ENCODE measurements at places on chromosomes 13 and 19. TPM values are rescaled to one million over a fixed set of nuclear protein-coding genes. Genes with fewer than 3 reads are reported as not detected.

The NANOS3 gene
- not detected for total RNA-seq

The HSD11B1L gene
- 3.7 TPM for total RNA-seq

The CCDC70 gene
- not detected for total RNA-seq

The COX6B1 gene
- total RNA-seq: 159 TPM

The KLK1 gene
- total RNA-seq: 607 TPM

The CCNE1 gene
- 0.92 TPM for total RNA-seq

The AP1M2 gene
- total RNA-seq: 47.6 TPM

DNA sequence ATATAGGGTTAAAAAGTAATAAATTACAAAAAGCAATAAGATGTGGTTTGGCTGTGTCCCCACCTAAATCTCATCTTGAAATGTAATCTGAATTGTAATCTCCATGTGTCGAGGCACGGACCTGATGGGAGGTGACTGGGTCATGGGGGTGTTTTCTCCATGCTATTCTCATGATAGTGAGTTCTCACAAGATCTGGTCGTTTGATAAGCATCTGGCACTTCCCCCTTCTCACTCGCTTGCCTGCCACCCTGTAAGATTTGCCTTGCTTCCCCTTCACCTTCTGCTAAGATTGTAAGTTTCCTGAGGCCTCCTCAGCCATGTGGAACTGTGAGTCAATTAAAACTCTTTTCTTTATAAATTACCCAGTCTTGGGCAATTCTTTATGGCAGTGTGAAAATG lies 577.4 kb downstream of the TBC1D4 start:
- H3K4me1 ChIP-seq: no peaks in the 10 kb centered on the region
- DNase-seq: no peak
- no peaks in the 10 kb centered on the region for H3K36me3 ChIP-seq
- H3K27me3 ChIP-seq: no peaks in the 10 kb centered on the region
- no peak overlapping the region for H3K4me3 ChIP-seq
- no peak overlapping the region for H3K27ac ChIP-seq

DNA sequence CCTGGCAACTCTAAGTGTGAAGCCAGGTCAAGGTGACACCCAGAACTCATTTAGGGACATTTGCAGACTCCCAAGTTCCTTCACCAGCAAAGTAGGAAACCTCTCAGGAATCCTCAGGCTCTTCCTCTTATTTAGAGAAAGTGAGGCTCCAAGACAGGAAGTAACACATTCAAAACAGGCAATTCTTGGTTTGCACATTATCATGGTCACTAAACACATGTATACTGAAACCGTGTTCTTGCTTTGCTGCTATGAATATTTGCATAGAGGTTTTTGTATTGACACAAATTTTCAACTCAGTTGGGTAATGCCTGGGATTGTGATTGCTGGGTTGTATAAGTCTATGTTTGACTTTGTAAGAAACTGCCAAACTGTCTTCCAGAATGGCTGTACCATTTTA lies 13.2 kb upstream of the URI1 start:
- no peak overlapping the region for H3K27ac ChIP-seq
- no peak overlapping the region for H3K4me3 ChIP-seq
- no peaks in the 10 kb centered on the region for H3K36me3 ChIP-seq
- H3K27me3 ChIP-seq: no peaks in the 10 kb centered on the region

GRCh38 chr19:54928299-54928698 lies 19.0 kb downstream of the NLRP7 start:
- H3K36me3 ChIP-seq: no peaks in the 10 kb centered on the region
- no peaks in the 10 kb centered on the region for H3K4me1 ChIP-seq
- no peak overlapping the region for H3K4me3 ChIP-seq
- H3K27ac ChIP-seq: no peak overlapping the region
- DNase-seq: no peak
- H3K27me3 ChIP-seq: no peaks in the 10 kb centered on the region

- DNase-seq: no peak
- no peaks in the 10 kb centered on the region for H3K27me3 ChIP-seq
- no peak overlapping the region for H3K27ac ChIP-seq
- H3K4me3 ChIP-seq: no peak overlapping the region
- H3K4me1 ChIP-seq: peaks cover 7% of the 10 kb centered on the region
- no peaks in the 10 kb centered on the region for H3K36me3 ChIP-seq
Observed at GRCh38 chr13:95745752-95746151, 68.8 kb downstream of the DNAJC3 start.

GRCh38 chr13:41974262-41974900 lies 13.5 kb upstream of the VWA8 start:
- no peaks in the 10 kb centered on the region for H3K4me1 ChIP-seq
- no peak overlapping the region for H3K27ac ChIP-seq
- DNase-seq: no peak
- H3K36me3 ChIP-seq: no peaks in the 10 kb centered on the region

DNA sequence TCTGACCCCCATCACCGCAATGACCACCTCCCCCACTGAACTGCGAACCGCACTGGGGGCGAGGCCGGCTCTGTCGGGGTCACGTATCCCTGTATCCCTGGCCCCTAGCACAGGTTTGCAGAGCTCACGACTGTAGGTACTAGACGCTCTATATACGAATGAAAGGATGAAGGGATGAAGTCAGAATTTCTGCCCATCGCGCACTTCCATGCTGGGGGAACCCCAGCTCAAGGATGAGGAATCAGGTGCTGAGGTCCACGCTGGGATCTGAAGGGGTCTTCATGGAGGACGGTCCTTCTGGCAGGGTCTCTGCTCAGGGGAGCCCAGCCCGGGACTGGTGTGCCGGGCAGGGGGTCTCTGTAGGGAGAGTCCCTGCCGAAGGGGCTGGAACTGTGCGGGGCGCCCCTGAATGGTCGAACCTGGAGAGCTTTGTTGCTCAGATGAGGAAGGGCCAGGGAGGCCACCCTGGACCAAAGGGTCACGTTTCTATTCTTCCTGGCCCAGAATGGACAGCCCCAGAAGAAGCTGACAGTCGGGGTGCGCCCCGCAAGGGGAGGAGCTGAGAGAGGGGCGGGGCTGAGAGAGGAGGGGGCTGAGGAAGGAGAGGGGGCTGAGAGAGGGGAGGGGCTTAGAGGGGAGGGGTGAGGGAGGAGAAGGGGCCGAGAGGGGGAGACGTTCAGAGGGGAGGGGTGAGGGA lies 37.9 kb upstream of the SEMA6B start:
- no peaks in the 10 kb centered on the region for H3K4me1 ChIP-seq
- no peak for DNase-seq
- no peak overlapping the region for H3K4me3 ChIP-seq
- peaks cover 3% of the 10 kb centered on the region for H3K27me3 ChIP-seq
- H3K36me3 ChIP-seq: no peaks in the 10 kb centered on the region

DNA sequence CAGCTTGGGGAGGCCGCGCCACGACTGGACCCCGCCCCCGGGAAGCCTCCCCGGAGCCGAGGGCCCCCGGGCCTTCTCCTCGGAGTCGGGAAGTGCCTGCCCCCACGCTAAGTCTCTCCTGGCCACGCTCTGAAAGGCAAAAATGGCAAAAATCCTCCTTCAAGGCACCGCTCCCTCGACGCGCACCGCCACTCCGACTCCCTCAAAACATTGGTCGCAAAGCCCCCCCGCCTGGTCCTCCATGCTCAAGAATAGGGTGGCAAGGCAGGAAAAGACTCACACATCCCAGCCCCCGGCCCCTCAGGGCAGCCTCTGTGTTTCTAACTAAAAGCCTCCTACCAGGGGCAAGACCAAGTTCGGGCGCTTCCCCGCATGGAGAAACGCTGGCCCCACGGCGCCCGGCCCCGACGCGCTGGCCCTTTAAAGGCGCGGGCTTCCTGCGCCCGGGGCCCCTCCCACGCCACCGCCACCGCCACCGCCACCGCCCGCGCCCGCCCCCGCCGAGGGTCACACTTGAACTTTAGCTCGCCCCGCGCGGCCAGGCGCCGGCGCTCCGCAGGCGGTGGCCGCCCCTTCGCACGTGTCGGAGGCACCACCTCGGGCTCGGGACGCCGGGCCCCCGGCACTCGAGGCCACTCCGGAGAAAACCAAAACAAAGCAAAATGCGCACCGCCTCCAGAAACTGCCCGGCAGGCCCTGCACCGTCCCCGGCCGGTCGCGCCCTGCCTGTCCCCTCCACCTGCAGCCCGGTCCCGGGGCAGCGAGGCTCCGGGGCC lies 1.9 kb downstream of the FOXO1 start:
- peaks cover 10% of the 10 kb centered on the region for H3K4me1 ChIP-seq
- no peaks in the 10 kb centered on the region for H3K27me3 ChIP-seq
- H3K36me3 ChIP-seq: no peaks in the 10 kb centered on the region
- peak; percentile 91 for DNase-seq
- H3K27ac ChIP-seq: peak overlapping the region; percentile 97

GRCh38 chr13:23715092-23715761 lies 145.0 kb downstream of the TNFRSF19 start:
- no peaks in the 10 kb centered on the region for H3K27me3 ChIP-seq
- no peak overlapping the region for H3K4me3 ChIP-seq
- H3K36me3 ChIP-seq: no peaks in the 10 kb centered on the region
- H3K4me1 ChIP-seq: no peaks in the 10 kb centered on the region
- no peak for DNase-seq
- H3K27ac ChIP-seq: no peak overlapping the region

- no peak overlapping the region for H3K4me3 ChIP-seq
- H3K27ac ChIP-seq: no peak overlapping the region
- no peaks in the 10 kb centered on the region for H3K27me3 ChIP-seq
- DNase-seq: no peak
Observed at GRCh38 chr19:20607943-20608342, 42.4 kb upstream of the ZNF737 start.

- H3K4me1 ChIP-seq: no peaks in the 10 kb centered on the region
- H3K27me3 ChIP-seq: no peaks in the 10 kb centered on the region
- DNase-seq: no peak
- H3K36me3 ChIP-seq: no peaks in the 10 kb centered on the region
- H3K27ac ChIP-seq: no peak overlapping the region
Observed at GRCh38 chr13:80871481-80871880, 530.6 kb upstream of the SPRY2 start.

GRCh38 chr19:55678121-55678671 lies 3.2 kb downstream of the EPN1 start:
- peaks cover 11% of the 10 kb centered on the region for H3K36me3 ChIP-seq
- H3K27ac ChIP-seq: peak overlapping the region; percentile 2
- no peak overlapping the region for H3K4me3 ChIP-seq
- H3K4me1 ChIP-seq: peaks cover 28% of the 10 kb centered on the region
- H3K27me3 ChIP-seq: no peaks in the 10 kb centered on the region

DNA sequence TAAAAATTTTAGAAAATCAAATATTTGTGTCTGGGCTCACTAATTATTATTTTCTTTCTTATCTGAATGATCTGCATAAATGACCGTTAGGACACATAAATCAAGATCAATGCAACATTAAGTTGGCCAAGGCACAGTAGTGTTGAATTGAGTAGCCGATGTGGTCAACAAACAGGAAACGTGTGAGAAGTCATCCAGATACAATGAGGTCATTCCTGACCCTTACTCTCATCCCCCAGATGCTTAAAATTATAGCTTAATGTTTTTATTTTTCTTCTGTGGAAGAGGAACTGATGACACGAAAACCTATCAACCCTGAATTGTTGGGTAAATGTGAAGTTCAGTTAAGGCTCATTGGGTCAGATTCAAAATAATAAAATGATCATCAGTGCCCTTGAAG lies 222.9 kb downstream of the RFC3 start:
- no peaks in the 10 kb centered on the region for H3K4me1 ChIP-seq
- H3K36me3 ChIP-seq: no peaks in the 10 kb centered on the region
- DNase-seq: no peak
- H3K4me3 ChIP-seq: no peak overlapping the region
- H3K27me3 ChIP-seq: no peaks in the 10 kb centered on the region

DNA sequence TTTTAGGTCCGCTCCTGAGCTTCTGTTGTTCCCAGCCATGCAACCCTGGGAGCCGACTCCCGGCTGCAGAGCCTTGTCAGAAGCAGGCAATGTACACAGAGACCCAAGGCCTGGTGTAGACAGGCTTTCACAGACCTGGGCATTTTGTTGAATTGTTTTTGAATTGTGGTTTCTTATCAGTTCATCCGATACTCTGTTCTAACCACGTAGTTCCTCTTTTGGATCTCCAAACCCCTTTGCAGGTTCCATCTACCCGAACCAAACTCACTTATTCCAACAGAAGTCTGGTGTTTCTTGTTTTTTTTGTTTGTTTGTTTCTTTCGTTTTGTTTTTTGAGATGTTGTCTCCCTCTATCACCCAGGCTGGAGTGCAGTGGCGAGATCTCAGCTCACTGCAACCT lies 6.3 kb upstream of the NLRP2 start:
- no peak overlapping the region for H3K4me3 ChIP-seq
- H3K36me3 ChIP-seq: no peaks in the 10 kb centered on the region
- no peak for DNase-seq
- no peak overlapping the region for H3K27ac ChIP-seq
- no peaks in the 10 kb centered on the region for H3K4me1 ChIP-seq
- H3K27me3 ChIP-seq: no peaks in the 10 kb centered on the region

- H3K27ac ChIP-seq: no peak overlapping the region
- no peaks in the 10 kb centered on the region for H3K4me1 ChIP-seq
- DNase-seq: no peak
- peaks cover 34% of the 10 kb centered on the region for H3K27me3 ChIP-seq
- H3K36me3 ChIP-seq: no peaks in the 10 kb centered on the region
Observed at GRCh38 chr13:53197424-53197823, 168.8 kb downstream of the OLFM4 start.

DNA sequence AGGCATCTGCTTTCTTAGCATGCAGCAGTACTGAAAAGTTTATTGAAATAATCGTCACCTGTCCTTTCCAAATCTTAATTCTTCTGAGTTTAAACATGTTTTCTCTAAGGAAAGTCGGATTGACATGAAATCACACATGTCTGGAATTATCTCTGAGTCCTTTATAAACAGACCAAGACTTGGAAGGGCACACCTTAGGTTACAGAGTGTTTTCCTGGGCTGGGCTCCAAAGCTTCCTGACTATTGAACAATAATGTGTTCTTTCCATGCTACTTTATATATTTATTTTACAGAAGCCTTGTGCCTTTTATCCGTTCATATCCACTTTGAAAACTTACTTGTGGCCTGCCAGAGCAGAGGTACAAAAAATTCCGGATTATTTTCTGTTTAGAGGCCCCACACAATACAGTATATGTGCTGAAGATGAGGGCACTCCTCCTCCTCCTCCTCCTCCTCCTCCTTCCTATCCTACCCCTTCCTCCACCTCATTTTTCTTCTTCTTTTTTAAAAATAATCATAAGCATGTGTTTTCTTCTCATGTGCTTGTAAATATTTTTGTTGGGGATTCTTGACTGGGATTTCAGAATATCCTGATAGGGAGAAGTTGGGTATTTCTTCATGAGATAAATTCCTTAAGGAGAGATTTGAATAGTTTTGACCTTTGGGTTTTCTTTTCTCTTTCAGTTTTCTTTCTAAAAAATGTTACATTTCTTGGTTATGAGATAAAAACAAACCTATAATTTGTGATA lies 52.3 kb downstream of the LRCH1 start:
- no peak for DNase-seq
- H3K27me3 ChIP-seq: no peaks in the 10 kb centered on the region
- no peak overlapping the region for H3K27ac ChIP-seq
- peaks cover 18% of the 10 kb centered on the region for H3K4me1 ChIP-seq
